Activated CD4-positive, alpha-beta T cell treated with anti-CD3 and anti-CD28 coated beads for 48 hours (primary cell): ENCODE measurements at places on chromosomes 5 and 9.

- DNase-seq: no peak
Observed at GRCh38 chr5:37045703-37046102, 169.1 kb downstream of the NIPBL start.

DNA sequence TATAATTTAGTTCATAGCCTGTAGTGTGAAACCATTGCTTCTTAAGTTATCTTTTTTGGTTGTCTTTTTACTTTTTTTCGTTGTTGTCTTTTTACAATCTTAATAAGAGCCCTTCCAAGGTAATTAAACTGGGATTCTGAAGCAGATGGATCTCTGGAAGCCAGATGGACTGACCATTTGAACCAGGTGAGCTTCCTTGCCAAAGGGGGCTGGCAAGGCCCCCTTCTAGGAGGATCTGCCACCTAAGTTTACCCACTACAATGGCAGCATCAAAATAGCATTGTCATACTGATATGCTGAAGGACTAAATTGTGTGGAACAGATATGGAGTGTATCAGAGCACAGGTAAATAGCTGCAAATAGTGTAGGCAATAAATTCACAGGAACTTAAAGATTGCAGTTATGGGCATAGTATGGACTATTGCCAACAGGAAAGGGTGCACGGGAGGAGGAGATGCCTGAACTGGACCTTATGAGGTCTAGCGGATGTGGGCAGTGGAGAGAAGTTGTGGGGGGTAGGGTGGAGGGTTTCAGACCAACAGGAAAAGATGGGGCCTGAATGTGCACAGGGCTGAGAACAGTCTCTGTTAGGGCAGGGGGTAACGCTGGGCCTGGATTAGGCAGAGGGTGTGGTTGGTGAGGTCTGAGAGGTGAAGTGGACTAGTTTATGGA is 61.5 kb upstream of the CTXN3 start:
- no peak for DNase-seq

- DNase-seq: no peak
Observed at GRCh38 chr5:16067415-16067814, 112.2 kb downstream of the MARCHF11 start.

DNA sequence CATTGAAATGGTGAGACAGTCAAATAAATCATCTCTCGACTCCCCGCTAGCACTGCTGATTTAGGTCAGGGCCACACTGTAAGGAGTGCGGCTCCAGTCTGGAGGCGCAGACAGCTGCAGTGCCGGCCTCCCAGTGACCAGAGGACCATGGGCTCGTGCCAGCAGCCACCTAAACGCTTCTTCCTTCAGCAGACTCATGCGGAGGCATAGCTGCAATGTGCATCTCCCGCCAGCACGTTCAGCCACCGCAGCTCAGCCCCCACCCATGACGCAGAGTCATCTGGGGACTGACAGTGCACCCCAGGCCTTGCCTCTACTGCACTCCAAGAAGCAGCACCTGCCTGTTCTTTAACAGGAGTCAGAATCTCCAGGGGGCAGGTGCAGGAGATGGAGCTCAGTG is 13.6 kb upstream of the MAPK9 start:
- DNase-seq: no peak

- DNase-seq: no peak
Observed at GRCh38 chr5:123351240-123351639, 72.0 kb downstream of the CEP120 start.

GRCh38 chr9:81980568-81980967 is 8.0 kb upstream of the SPATA31D1 start:
- no peak for DNase-seq

DNA sequence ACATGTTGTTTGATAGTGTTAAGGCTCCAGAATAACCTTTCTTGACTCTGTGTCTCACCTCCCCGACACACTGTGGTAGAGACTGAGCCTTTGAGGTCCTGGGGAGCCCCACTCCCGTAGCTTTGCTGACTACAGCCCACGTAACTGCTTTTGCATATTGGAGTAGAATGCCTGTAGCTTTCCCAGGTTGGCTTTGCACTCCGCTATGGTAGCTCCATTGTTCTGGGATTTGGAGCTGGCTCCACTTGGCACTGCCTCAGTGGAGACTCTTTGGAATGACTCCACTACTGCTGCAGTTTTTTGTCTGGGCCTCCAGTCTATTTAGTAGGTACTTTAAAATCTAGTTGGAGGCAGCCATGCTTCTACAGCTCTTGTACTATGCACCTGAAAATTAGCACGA is 56.2 kb upstream of the ANXA1 start:
- no peak for DNase-seq

- no peak for DNase-seq
Observed at GRCh38 chr9:108775901-108776306, 79.9 kb downstream of the ACTL7B start.
